ENCODE measurements at places on chromosomes 13 and 19. TPM values are rescaled to one million over a fixed set of nuclear protein-coding genes. Genes with fewer than 3 reads are reported as not detected.

The ZNF628 gene
- 3.5 TPM for total RNA-seq

The ZNF541 gene
- not detected for total RNA-seq

The FCHO1 gene
- 8.5 TPM for total RNA-seq

The PGLYRP1 gene
- not detected for total RNA-seq

The OR7C1 gene
- total RNA-seq, result not detected

Data from thoracic aorta (tissue), 2 donors.